ENCODE measurements at places on chromosomes 2 and 18. TPM values are rescaled to one million over a fixed set of nuclear protein-coding genes. Genes with fewer than 3 reads are reported as not detected.

Gene EML4
- total RNA-seq: 21.8 TPM

- DNase-seq: peak; percentile 63
These were observed 307.0 kb upstream of the CWC22 start for GRCh38 chr2:180314086-180314485.

DNA sequence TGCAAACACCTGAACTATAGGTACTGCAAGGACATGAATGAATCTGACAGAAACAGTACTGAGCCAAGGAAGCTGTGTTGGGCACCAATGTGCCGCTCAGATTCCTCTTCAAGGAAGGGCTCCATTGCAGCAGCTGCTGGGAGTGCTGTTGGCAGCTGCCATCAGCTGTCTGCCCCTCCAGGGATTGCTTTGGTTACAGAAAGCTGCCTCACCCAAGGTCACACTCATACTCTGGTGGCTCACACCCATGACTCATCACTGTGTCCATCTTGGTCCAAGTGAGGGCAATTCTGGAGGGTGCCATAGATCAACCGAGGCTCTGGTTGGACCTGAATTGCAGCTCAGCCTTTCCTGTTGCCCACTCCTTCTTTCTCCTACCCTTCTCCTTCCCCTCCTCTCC is 24.4 kb upstream of the TRPM8 start:
- DNase-seq: peak; percentile 27

DNA sequence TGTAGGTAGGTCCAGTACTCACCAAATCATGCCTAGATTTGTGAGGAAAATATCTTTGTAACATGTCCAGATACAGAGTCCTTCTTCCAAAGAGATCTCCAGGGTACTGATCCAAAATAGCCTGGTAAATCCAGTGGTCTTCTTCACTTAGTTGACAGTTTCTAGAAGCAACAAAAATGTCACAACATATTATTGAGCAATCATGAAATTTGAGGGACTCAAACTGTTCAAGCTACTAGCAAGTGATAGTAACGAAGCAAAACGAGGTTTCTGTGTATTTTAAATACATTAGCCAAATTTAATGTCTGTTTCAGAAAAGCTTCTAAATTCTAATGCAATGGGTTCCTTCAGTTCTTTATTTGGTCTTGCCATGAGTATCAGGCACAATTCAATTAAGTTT is 142.8 kb downstream of the CCDC148 start:
- DNase-seq: no peak

GRCh38 chr18:69954719-69955480 is 7.2 kb upstream of the CD226 start:
- no peak for DNase-seq

DNA sequence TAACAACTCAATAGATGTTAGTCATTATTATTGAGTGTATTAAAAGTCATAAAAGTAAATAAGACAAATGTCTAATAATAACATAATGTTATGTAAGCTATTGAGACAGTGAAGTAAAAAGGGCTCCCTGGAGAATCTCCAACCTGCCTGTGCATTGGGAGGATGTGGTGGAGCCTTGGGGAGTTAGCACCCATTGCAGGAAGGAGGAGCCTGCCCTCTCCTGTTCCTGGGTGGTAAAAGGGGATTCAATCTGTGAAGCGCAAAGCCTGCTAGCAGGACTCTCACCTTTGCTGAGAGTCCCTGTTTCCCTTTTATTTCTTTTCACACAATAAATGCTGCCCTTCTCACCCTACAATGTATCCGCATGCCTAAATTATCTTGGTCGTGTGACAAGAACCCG is 206.1 kb downstream of the RAB3GAP1 start:
- DNase-seq: no peak

All from GM23248 (cell line).